ENCODE measurements at places on chromosomes 4 and X. TPM values are rescaled to one million over a fixed set of nuclear protein-coding genes. Genes with fewer than 3 reads are reported as not detected.

DNA sequence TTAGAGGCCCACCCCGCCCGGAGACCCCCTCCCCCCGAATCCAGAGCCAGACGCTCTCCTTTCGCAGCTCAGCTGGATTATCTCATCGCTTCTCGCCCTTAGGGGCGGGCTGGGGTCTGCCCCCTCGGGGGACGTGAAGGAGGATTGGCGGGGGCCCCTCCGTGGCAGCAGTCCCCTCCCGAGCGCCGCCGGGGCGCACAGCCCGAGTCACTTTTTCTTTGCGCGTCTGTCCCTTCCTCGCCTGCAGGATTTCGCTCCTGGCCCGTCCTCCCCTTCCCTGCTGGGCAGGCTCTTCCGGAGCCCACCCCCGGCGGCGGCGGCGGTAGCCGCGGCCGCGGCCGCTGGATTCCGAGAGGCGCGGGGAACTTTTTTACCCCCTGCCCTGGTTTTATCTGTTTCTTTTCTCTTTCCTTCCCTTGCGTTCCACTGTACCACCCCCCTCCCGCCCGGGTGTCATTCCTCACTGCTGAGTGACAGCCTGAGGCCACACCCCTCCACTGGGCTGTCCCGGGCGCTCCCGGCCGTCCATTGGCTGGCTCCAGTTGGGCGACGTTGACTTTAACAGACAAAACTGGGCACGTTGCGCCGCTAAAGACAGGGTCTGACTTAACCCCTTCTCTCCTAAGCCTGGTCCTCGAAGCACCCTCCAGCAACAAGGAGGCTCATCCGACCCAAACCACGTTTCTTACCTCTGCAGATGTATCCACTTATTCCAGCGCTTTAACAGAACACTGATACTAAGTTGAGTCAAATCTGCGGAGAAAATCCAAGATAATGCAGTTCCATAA lies 492 bp upstream of the NKX3-2 start:
- peak; percentile 95 for DNase-seq

- no peak for DNase-seq
Measured at GRCh38 chrX:130027569-130027968, 45.1 kb downstream of the BCORL1 start.

GRCh38 chr4:187276736-187277408 lies 553.2 kb upstream of the FAT1 start:
- no peak for DNase-seq

DNA sequence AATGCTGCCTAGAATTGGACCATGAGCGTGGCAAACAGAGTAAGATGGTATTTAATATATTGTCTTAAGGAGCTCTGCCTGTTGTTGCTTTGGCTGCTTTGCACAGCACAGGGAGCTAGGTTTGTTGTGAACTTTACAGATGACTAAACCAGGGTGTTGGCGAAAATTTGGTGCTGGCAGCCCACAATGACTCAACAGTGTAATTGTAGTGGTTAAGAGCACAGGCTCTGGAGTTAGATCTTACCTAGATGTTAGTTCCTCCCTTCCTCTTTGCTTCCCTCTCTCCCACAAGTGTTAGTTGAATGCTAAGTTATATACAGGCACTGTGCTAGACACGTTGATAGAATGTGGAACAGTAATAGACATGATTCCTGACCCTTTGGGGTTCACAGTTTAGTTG lies 128.9 kb upstream of the TRPC5 start:
- no peak for DNase-seq

- no peak for DNase-seq
Measured at GRCh38 chr4:169621731-169622492, 1.5 kb downstream of the CLCN3 start.

DNA sequence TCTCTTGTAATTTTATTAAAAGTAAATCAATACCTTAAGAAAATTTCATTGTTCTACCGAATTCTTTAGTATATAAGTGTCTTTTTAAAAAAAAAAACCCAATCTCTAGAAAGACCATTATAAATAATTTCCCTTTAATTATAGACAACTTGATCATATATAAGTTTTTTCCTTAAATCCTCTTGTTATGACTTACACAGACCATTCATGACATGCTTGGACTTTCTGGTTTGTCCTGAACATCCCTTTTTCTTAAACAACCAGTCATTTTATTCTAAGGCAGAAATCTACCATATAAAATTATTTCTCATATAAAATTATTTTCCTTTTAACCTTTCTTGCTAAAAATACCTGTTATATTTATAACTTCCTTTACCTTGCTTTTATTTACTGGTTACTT lies 15.4 kb upstream of the FHDC1 start:
- no peak for DNase-seq

Gene GPRASP1
- 3.6 TPM for total RNA-seq

DNA sequence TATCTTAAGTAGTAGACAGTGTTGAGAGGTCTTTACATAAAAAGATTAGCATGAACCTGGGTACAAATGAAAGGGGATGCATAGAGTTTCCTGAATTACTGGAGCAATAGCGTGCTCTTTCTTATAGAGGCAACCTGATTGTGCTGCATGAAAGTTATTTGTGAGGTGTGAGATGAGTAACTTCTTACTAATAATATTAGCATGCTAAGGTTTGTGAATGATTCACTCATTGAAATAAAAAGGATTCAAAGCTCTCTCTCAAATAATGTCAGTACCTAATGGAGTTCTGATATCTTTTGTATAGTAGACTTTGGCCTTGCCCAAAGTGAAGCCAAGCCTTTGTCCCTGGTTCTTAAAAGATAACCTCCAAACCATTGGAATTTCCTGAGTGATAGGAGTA lies 131.0 kb upstream of the CXXC4 start:
- no peak for DNase-seq

Gene CCDC160
- 1.6 TPM for total RNA-seq

GRCh38 chr4:47032405-47033106 lies 1.2 kb downstream of the GABRB1 start:
- peak; percentile 84 for DNase-seq

Gene APOO
- 46.3 TPM for total RNA-seq

DNA sequence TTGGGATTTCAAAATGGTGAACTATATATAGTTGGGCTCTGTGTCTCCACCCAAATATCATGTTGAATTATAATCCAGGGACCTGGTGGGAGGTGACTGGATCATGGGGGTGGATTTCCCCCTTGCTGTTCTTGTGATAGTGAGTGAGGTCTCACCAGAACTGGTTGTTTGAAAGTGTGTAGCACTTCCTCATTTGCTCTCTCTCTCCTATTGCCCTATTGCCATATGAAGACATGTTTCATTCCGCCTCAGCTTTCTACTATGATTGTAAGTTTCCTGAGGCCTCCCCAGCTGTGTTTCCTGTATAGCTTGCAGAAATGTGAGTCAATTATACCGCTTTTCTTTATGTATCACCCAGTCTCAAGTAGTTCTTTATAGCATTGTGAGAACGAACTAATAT lies 545.6 kb downstream of the TRAM1L1 start:
- no peak for DNase-seq

Gene APLN
- 1.3 TPM for total RNA-seq

Gene FGB
- total RNA-seq: 2.1 TPM

DNA sequence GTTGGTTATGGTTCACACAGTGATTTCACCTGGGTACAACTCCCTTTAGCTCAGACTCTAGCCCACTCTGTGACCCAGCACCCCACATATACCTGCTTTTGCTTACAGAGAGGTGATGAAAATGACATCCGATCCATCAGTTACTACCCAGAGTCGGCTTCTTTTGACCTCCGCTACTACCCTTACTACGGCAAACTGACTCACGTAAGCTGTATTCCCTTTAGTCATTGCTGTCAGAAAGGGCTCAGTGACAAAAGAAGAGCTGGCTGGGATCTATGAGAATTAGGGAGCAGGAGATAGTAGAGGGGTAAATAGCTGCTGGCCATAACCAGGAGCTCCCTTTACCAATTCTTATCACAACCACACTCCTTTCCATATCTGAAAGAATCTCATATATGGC lies 16.7 kb downstream of the ATP1B4 start:
- DNase-seq: no peak

Gene IL3RA
- total RNA-seq: 0.23 TPM

DNA sequence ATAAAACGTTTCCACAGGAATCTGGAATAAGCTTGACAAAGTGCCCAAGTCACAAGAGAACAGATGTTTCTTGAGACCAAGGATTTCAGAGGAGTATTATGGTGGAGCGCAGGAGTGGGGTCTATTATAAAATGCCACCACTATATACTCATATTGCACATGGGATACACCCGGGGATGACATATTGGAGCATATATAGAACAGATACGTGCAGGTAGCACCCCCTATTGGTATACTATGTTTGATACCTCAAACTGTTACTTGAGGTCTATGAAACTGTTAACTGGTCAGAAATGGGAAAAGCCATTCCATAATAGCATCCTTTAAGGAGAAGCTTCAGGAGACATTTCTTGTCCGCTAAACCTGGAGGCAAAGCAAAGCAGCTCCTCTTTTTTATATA lies 86.0 kb downstream of the PCYT1B start:
- no peak for DNase-seq

Gene NDST3
- total RNA-seq: 1.3 TPM

- DNase-seq: no peak
Measured at GRCh38 chrX:34918091-34918736, 24.4 kb upstream of the FAM47B start.

DNA sequence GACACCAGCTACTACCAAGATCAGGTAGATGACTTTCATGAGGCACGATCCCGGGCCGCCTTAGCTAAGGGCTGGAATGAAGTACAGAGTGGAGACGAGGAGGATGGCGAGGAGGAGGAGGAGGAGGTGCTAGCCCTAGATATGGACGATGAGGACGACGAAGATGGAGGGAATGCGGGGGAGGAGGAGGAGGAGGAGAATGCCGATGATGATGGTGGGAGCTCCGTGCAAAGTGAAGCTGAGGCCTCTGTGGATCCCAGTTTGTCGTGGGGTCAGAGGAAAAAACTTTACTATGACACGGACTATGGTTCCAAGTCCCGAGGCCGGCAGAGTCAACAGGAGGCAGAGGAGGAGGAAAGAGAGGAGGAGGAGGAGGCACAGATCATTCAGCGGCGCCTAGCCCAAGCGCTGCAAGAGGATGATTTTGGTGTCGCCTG lies 481 bp downstream of the UTP3 start:
- DNase-seq: no peak

Gene GPM6B
- 31.7 TPM for total RNA-seq

GRCh38 chr4:36651253-36651652 lies 369.8 kb downstream of the DTHD1 start:
- no peak for DNase-seq

DNA sequence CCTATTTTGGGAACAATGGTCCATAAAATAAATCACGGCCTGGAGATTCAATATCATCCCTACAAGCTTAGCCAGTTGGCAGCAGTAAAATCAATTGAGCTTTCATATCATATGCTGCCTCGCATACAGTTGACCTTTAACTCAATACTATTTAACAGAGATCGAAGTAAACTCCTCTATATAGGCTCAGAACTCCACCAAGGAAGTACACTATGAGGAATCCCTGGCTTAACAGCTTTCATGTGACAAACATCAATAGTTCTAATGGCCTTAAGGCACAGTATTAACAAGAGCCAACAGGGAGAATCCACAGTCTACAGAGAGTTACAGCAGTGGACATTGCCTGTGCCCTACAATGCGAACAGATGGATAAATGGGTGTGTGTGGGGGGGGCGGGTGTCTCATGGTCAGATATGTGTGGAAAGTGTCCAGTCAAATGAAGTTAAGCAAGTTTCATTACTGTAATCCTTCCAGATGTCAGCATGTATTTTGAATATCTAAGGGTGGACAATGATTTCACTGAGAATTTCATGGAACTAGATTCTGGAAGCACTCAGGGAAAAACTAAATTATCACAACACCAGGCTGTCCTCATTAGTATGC lies 98.2 kb upstream of the FAM9B start:
- DNase-seq: no peak

GRCh38 chr4:76091052-76091451 lies 16.5 kb downstream of the ART3 start:
- DNase-seq: no peak

DNA sequence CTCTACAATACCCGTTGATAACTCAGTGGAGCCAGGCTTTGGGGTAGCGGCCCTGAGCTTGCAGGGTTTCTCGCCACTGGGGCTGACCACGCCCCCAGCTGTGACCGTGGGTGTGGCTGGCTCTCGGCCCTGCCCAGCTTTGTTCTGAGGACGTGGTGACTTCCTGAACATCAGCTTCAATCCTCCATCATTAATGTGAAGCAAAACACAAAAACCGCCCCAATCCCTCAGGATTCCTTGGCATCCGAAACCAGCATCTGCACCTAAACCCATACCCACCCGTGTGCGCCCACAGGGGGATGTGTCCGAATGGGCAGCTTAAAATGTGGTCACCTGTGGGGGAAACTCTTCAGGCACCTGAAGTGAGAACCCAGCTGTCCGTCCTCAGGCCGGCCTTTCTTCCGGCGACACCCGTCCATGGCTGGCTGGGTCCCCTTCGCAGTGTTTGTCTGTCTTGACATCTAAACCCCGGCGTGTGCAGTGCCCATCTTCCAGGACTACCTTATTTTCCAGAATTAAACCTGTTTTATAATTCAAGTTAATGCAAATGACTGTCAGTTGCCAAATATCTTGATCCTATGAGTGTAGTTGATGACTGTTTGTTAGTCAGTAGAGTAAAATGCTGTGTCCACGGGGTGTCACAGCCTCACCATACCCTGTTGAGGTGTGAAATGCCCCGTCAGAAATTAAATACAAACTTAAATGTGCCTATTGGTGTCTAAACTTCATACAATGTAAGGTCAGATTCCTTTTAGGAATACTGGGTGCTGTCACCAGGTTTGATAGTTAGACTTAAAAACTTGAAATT lies 27.3 kb downstream of the NELFA start:
- no peak for DNase-seq

Gene HS3ST1
- total RNA-seq: not detected

DNA sequence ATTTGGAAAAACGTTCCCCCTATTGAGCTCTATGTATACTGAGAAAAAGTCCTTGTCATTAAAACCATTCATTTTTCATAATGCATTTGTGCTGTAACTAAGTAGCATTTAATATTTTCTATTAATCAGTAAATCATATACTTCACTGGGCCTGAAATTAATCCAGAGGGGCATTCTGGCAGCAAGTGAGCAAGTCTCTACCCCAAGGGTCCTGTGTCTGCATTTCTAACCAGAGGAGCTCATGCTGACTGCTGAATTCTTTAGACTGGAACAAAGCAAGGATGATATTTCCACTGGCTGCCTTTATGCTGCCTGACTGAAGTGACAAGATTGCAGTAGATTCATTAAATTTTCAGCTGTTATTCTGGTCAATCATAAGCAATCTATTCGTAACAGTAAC lies 246.5 kb downstream of the SLITRK2 start:
- no peak for DNase-seq

DNA sequence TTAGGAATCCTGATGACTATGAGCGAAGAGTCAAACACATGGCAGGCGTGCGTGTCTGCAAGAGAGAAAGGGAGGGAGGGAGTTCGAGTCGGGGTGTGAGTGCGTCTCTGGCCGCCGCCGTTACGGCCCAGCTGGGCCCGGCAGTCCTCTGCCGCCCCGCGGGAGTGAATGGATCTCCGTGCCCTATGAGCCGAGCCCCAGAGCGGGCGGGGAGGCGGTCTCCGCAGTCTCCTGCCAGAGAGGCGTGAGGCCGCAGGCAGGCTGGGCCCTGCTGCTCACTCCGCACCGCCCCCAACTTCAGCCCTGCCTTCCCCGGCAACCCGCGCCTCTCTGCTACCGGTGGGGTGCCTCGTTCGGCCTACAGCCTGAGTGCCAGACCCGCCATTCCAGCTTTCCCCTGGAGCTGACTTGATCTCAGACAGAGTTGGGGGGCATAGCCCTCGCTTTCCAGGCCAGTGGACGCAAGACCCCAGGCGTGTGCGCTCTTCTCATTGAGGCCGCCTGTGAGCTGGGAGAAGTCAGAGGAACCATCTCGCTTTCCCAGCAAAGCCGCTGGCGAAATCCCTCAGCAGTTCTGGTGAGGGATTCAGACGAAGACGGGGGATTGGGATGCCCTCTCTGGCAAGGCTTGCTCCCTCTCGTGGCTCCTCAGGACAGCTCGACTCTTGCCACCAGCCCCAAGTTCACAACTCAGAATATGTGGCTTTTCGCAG lies 1.4 kb downstream of the SLC16A2 start:
- DNase-seq: no peak

Gene NEIL3
- total RNA-seq: 2.5 TPM
